ENCODE measurements at places on chromosomes 3 and 15. TPM values are rescaled to one million over a fixed set of nuclear protein-coding genes. Genes with fewer than 3 reads are reported as not detected.
A peak's percentile ranks its signal among the peaks of the same experiment; 100 is the strongest.

Gene SEMA3F
- 39.9 TPM for total RNA-seq

Gene CPNE9
- total RNA-seq: 0.16 TPM

Gene GXYLT2
- 3.8 TPM for total RNA-seq

Gene MAP2K1
- 49.4 TPM for total RNA-seq

Gene ETFA
- total RNA-seq: 90.1 TPM

Gene GOLGA6L4
- 5.6 TPM for total RNA-seq

Gene HHATL
- not detected for total RNA-seq

DNA sequence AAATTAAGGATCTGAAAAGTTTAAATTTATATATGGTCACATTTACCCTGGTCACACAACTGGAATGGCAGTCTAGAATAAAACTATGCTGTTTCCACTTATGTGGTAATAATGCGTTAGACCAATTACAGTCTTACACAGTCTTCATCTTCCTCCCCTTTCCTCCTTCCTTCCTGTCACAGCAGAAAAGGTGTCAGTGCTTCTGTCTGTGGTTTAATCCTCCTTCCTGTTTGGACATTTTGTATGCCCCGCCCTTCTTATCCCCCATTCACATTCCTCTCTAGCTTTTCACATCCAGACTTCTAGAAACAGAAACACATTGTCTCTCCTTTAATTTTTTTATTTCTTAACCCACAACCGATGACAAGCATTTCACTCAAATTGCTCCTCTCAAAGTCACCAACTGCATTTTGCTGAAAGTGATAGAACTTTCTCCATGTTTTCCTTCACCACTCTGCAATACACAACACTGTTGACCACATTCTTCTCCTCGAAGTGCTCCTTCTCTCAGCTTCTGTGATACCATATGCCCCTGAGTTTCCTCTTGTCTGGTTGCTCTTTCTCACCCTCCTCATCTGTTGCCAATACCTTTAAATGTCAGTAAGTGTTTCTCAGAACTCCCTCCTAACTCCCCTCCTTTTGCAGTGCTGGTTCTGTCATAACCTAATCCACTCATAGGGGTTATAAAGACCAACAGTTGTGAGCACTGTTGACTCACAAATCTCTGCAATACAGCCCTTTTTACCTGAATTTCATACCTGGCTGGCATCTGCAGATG lies 271.6 kb downstream of the UBE2E2 start:
- H3K27me3 ChIP-seq: no peaks in the 10 kb centered on the region
- no peak overlapping the region for H3K4me3 ChIP-seq
- H3K4me1 ChIP-seq: no peaks in the 10 kb centered on the region
- H3K27ac ChIP-seq: no peak overlapping the region
- no peaks in the 10 kb centered on the region for H3K36me3 ChIP-seq

GRCh38 chr3:132623646-132624045 lies 26.6 kb downstream of the ACKR4 start:
- H3K4me3 ChIP-seq: no peak overlapping the region
- H3K36me3 ChIP-seq: peaks cover 18% of the 10 kb centered on the region

GRCh38 chr3:6220447-6220846 lies 640.5 kb upstream of the GRM7 start:
- no peak for DNase-seq
- no peaks in the 10 kb centered on the region for H3K27me3 ChIP-seq
- H3K36me3 ChIP-seq: no peaks in the 10 kb centered on the region
- H3K4me1 ChIP-seq: no peaks in the 10 kb centered on the region
- no peak overlapping the region for H3K27ac ChIP-seq

DNA sequence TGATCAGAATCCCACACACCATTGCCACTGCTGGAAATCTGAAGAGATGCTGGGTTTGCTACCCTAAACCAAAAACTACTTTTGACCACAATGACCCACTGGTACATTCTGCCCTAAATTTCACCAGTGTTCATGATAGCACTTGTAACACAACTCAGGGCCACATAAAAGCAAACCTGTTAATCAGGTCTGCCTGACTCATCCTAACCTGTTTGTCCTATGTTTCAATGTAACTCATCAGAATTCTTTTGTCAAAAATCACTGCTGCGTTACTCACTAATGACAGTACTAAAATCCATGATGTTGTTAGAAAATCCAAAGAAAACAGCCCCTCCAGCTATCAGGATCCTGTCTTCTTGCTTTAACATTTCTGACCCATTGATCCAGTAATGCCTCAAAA lies 55.6 kb upstream of the XCR1 start:
- no peak for DNase-seq
- no peak overlapping the region for H3K4me3 ChIP-seq
- H3K27me3 ChIP-seq: no peaks in the 10 kb centered on the region
- H3K27ac ChIP-seq: no peak overlapping the region
- H3K4me1 ChIP-seq: no peaks in the 10 kb centered on the region
- no peaks in the 10 kb centered on the region for H3K36me3 ChIP-seq

- no peaks in the 10 kb centered on the region for H3K27me3 ChIP-seq
- no peaks in the 10 kb centered on the region for H3K4me1 ChIP-seq
Observed at GRCh38 chr3:193489949-193490348, 64.7 kb downstream of the ATP13A4 start.

- no peaks in the 10 kb centered on the region for H3K27me3 ChIP-seq
- no peaks in the 10 kb centered on the region for H3K4me1 ChIP-seq
- no peak for DNase-seq
- no peak overlapping the region for H3K4me3 ChIP-seq
- no peak overlapping the region for H3K27ac ChIP-seq
Observed at GRCh38 chr3:64491843-64492242, 196.0 kb downstream of the ADAMTS9 start.

DNA sequence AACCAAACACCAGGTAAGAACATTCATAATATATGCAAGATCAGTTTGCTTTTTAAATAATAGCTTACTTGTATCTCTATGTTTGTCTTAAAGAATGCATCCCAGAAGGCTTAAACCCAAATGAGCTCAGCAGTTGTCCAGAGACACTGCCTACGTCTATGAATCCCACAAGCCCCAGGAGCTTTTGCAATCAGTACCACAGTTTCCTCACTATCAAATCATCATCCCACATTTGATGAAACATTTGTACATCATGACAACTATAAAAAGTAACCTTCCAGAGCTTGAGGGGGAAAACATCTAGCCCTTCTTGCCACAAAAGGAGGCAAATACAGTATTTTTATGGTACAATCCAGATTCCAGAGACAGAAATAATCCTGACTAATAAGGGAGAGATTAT lies 63.7 kb downstream of the ATP8B4 start:
- no peak for DNase-seq
- H3K27me3 ChIP-seq: no peaks in the 10 kb centered on the region
- peak overlapping the region; percentile 13 for H3K27ac ChIP-seq
- no peaks in the 10 kb centered on the region for H3K36me3 ChIP-seq
- no peaks in the 10 kb centered on the region for H3K4me1 ChIP-seq

DNA sequence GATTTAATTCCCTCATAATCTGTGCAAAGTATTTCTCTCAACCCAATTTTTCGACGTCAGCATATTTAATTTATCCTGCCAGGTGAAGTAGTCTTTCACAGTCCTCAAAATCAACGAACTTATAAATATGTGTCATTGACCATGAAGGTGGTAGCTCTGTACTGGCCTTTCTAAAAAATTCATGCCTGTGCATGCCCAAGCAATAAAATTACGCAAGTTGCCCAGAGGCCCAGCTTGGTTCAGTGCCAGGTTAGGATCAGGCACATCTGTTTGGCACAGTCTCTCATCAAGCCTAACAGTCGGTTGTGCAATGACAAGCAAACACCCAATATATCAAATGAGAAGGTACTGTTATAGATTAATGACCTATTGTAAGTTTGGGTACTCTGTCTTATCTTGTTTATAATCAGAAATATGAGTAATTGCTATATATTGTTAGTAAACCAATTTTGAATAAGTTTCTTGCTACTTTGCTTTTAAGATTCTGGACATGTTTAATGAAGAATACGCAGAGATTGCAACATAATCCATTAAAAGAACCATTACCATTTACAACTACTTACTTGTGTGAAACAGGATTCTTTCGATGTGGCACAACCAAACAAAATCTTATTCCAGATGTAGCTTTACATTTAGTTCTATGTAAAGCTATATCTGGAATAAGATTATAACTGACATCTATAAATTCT lies 159.0 kb upstream of the IL12A start:
- H3K27ac ChIP-seq: no peak overlapping the region
- H3K4me3 ChIP-seq: no peak overlapping the region
- no peaks in the 10 kb centered on the region for H3K27me3 ChIP-seq
- H3K4me1 ChIP-seq: peaks cover 2% of the 10 kb centered on the region
- no peak for DNase-seq

DNA sequence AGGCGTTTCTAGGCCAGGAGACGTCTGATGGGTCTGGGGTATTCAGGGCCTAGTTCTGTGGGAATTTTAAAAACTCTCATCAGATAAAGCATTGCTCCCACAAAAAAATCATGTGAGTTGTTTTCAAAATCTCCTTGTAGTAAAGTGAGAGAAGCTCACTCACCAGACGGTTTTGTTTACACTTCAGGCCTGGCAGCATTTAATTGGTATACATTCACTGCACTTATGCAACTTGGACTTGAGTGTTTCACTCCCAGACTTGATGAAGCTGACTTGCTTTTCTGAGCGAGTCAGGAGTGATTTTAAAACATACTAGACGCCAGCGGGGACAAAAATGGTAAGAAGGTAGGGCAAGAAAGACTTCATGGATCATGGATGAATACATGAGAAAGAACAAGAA lies 75.2 kb downstream of the SLCO3A1 start:
- H3K4me1 ChIP-seq: no peaks in the 10 kb centered on the region
- H3K4me3 ChIP-seq: no peak overlapping the region
- H3K36me3 ChIP-seq: no peaks in the 10 kb centered on the region
- DNase-seq: no peak
- H3K27me3 ChIP-seq: no peaks in the 10 kb centered on the region

DNA sequence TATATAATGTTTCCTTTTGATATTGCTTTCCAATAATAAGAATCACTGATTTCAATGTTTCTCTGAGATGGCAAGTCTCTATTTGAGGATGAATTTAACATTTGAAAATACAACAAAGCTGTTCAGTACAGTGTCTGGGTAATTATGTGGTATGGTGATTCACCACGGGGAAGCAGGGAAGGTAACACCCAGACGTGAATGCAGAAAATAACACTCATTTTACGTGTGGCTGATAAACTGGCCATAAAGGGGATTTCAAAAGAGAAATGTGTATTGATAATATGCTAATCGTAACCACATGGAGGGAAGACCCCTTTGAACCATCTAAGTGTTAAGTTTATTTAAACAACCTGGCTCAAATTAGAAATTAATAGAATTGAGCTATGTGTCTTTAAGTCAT lies 344.6 kb downstream of the GRM7 start:
- peak overlapping the region; percentile 37 for H3K27ac ChIP-seq
- no peaks in the 10 kb centered on the region for H3K4me1 ChIP-seq
- no peak for DNase-seq
- H3K4me3 ChIP-seq: no peak overlapping the region
- no peaks in the 10 kb centered on the region for H3K36me3 ChIP-seq

DNA sequence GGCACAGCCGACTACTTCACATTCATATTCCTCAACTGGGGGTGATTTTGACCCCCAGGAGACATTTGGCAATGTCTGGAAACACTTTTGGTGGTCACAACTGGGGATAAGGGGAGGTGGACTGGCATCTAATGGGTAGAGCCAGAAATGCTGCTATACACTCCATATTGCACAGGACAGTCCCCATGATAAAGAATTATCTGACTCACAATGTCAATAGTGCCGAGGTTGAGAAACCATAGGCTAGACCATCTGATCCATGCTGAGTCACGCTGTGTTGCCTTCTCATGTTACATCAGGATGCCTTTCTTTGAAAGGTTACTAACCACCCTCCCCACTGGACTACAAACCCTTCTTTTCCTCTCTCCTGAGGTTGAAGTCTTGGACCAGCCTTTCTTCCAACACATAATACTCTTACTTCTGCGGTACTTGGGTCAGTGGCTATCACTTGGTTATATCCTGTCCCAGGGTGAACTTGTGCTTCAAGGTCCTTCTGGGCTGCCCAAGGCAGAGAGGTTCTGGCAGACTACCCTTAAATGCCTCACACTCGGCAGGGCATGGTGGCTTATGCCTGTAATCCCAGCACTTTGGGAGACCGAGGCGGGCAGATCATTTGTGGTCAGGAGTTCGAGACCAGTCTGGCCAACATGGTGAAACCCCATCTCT lies 68.8 kb downstream of the CTNNB1 start:
- no peak for DNase-seq
- no peaks in the 10 kb centered on the region for H3K36me3 ChIP-seq
- no peak overlapping the region for H3K4me3 ChIP-seq
- H3K4me1 ChIP-seq: no peaks in the 10 kb centered on the region
- H3K27ac ChIP-seq: no peak overlapping the region
- no peaks in the 10 kb centered on the region for H3K27me3 ChIP-seq

DNA sequence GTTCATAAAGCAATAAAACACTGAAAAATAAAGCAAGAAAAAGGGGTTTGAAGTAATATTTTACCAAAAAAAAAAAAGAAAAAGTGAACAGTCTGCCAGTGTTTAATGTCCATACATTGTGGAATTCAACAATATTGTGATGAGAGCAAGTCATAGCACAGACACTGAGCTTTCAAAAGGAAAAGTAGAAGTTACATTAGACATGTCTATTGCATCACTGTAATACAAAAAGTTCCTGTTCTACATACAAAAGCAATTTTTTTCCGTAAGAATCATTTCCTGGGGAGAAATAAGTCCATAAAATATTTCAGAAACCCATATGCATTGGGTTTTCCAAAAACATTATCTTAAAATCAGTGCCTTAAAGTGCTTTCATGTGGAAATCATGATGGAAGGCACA lies 11.8 kb upstream of the HDC start:
- no peak overlapping the region for H3K4me3 ChIP-seq
- no peaks in the 10 kb centered on the region for H3K4me1 ChIP-seq
- DNase-seq: no peak
- H3K36me3 ChIP-seq: no peaks in the 10 kb centered on the region
- H3K27me3 ChIP-seq: no peaks in the 10 kb centered on the region
- H3K27ac ChIP-seq: no peak overlapping the region
